SK-N-MC (cell line): ENCODE measurements at places on chromosomes 6 and 20.
A peak's percentile ranks its signal among the peaks of the same experiment; 100 is the strongest.

- DNase-seq: no peak
These were observed 898 bp downstream of the XRN2 start for GRCh38 chr20:21303872-21304586.

DNA sequence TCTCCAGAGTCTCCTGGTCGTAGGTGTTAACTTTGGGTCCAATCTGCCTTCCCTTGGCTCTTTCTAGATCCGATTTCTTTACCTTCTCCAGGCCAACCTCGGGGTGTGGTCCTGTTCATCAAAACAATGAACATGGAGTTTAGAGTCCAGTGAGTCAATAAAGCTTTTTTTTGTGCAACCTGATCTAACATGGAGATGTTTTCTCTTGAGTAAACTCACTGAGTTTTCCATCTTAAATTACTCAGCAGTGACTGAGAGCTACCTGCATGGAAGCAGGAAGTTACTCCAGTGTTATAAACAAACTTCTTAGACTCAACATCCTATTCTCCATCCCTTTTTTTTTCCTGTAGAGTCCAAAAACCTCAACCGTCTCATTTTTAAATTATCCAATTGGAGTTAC is 14.9 kb upstream of the SLC22A1 start:
- DNase-seq: no peak

DNA sequence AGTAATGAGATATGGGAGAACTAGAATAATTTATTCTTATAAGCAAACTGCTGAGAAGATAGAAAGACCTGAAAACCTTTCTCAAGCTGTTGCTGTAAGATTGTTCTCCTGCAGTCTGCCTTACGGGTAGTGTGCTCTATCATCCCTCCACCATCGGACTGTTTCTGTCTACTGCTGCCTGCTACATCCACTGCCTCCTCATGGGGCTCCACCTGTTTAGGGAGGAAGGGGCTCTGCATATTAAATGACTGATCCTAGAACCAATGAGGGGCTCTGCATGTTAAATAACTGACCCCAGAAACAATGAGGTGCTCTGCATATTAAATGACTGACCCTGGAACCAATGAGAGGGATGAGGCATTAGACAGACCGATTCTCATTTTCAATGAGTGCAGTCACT is 654.6 kb downstream of the KIF16B start:
- no peak for DNase-seq

DNA sequence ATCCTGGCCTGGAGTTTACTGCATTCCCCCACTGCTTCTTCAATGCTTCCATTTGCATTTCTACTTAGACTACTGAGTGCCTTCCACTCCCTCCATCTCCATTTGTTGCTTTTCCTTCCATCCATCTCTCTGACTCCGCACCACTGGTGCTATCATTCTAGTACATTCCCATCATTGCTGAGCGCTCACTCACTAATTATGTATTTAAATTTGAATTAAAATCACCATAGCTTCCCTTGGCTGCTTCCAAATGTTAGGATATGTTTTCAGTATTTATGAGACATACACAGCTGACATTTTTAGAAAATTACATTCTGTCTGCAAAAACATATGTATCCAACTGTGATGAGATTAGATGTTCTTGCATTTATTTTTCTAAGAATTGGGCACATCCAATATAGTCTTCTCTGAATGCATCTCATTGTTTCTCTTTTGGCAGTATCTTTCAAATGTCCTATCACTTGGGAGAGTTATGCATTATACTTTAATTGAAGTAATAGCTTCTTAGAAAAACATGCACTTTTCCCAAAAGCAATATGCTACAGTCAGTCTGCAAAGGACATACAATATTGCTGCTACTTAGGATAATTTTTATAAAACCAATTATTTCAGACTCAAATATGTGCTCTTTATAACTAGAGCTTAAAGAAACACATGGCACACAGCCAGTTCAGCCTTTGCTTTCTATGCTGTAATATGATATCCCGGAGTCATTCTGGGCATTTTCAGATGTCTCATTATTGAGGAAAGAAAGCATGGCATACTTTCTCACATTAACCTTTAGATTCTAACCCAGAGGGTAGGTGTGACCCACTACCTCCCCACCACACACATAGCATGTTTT is 12.1 kb upstream of the COL21A1 start:
- peak; percentile 97 for DNase-seq

GRCh38 chr6:26064619-26065257 is 22.5 kb upstream of the HFE start:
- no peak for DNase-seq

DNA sequence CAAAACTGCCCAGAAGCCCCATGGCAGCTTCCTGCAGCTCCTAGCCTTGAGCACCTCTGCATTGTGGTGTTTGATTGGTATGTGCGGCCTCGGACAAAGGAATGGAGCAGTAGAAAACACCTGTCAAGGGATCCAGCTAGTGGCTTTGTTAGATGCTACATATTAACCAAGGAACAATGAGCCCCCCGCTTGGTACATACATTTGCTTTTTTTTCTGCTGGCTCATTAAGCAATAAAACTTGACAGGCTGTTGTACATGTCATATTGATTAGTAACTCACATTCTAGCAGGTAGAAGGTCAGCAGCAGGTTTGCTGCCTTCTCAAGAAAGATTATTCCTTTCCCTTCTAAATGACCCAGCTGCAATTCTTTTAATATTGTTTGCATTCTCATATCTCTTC is 937 bp downstream of the SPACA1 start:
- no peak for DNase-seq

DNA sequence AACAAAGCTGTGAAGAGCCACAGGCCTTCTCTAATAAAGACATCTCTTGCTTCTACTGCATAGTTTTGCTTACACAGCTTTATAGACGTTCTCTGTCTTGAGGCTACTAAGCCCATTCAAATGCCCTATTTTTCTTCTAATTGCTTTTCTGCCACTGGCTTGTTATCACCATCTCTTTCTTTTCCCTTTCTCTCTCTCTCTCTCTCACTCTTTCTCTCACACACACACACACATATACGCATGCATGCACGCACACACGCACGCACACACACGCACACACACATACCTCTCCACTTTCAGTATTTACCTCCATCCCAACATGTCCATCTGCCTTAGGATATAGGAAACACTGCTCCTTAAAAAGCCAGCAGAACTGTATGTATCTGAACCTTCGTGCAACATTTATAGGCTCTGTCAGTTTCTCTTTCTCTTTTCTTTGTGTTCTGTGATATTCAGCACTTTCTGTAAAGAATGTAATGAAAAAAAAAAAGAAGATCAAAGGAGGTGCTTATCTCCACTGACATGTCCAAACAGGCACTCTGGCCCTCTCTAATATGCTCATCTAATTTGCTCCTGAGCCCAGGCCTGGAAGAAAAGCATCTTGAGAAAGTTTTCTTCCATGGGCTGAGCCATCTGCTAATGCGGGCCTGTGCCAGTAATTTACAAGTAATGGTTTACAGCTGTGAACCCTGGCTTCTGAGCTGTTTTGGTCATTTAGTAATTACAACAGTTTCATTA is 1046.7 kb upstream of the MAP3K7 start:
- DNase-seq: no peak

DNA sequence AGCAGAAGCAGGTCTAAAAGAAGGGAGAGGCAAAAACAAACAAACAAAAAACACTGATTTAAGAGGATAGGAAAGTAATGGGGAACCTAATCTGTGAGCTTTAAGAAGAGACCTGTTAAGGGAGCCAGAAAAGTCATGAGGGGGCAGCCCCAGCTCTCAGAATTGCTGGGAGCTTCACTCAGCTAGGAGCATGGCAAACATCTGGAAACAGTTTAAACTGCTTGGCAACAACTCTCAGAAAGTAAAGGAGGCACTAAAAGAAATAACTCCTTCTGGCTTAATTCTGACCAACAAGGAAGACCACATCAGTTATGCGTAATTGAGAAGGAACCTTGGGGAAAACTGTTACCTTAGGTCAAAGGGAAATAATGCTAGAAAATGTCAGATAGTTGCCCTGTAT is 121.4 kb downstream of the LAMP5 start:
- no peak for DNase-seq

- no peak for DNase-seq
These were observed 66.3 kb upstream of the FOXO3 start for GRCh38 chr6:108494434-108494833.

DNA sequence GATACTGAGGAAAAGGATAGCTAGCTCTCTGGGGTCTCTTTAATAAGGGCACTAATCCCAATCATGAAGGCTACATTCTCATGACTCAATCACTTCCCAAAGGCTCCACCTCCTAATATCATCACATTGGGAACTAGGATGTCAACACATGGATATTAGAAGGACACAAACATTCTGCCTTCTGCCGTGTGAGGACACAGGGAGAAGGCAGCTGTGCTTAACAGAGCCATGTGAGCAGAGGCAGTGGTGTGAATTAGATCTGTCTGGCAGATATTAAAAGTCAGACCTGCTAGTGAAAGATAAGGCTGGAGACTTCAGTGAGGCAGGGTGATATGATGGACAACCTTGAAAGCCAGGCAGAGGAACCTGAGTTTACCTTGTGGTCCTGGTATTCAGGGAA is 341.9 kb downstream of the ARHGAP18 start:
- no peak for DNase-seq

DNA sequence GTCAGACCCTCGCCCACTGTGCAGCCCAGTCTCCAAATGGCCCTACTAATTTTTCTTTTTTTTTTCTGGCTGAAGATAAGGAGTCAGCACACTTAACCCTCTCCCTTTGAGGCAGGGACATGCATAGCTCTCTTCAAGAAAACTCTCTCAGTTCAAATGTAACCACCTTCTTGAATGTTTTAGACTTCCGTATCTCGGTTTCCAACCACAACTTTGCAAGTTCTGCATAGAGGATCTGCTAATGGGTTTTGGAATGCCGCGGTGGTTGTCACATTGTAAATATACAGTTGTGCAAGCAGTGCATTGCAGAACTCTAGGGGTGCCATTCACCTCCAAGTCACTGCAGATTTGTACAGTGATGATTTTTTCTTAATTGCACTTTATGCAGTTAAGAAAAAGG is 59.4 kb upstream of the SLC35B3 start:
- DNase-seq: no peak

GRCh38 chr6:70524721-70525286 is 41.9 kb upstream of the SDHAF4 start:
- DNase-seq: no peak

- no peak for DNase-seq
These were observed at the start of gene PRDM13 for GRCh38 chr6:99606656-99607415. TSS of gene PRDM13 (plus strand) at chr6:99606833. CDS start at chr6:99607035, 202 bp downstream.

GRCh38 chr6:83183082-83183828 is 9.8 kb downstream of the PGM3 start:
- no peak for DNase-seq

GRCh38 chr20:57038608-57039440 is 227.6 kb downstream of the BMP7 start:
- no peak for DNase-seq

DNA sequence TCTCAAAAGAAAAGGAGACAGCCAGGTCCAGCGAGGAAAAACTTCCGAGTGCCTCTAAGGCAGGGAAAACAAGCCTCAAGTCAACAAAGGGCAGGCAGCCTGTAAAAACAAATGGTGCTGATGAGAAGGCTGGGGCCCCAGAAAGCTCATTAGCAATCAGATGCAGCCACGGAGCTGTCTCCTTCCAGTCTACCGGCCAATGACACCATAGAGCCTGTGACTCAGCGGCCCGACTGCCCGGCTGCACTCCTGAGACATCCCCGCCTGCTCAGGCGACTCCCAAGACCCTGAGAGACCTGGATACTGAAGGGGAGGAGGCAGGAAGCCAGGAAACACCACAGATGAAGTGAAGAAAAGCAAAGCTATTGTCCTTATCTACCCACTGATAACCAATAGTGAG is 120.1 kb upstream of the HDDC2 start:
- DNase-seq: no peak

DNA sequence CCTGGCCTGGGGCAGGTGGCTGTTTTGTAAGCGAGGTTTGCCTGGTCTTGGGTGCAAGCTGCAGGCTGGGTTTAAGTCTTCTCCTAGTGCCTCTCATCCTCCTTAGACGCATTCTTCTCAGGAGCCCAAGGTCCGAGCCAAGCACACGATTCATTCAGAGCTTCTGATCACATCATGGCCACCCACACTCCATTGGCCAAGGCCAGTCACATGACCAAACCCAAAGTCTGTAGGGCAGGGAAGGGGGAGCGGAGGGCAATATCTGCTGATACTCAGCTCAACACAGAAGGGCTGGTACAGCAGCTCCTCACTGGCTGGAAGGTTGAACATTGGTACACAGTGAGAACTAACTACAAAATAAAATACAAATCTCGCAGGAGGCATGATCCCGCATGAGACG is 177.2 kb upstream of the AFDN start:
- no peak for DNase-seq

DNA sequence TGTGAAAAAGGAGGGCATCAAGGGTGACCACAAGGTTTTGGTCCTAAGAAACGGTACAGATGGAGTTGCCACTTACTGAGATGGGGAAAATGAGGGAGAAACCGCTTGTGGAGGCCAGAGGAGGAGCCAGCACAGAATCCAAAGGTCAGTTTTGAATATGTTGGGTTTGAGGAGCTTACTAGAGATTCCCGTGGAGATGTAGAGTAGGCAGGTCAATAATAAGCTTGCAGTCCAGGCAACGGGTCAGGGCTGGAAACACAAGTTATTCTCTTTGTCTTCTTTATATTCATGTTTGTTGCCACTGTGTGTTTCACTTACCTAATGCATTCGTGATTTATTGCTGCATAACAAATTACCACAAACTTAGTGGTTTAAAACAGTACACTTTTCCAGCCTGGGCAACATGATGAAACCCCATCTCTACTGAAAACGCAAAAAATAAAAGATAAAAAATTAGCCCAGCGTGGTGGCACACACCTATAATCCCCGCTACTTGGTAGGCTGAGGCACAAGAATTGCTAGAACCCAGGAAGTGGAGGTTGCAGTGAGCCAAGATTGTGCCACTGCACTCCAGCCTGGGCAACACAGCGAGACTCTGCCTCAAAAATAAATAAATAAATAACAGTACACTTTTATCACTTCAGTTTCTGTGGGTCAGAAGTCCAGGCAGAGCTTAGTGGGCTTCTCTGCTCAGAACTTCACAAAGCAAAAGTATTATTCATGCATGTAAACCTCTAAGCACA is 2.7 kb upstream of the BTN3A2 start:
- no peak for DNase-seq

GRCh38 chr20:5668529-5668868 is 81.7 kb upstream of the SHLD1 start:
- DNase-seq: no peak

DNA sequence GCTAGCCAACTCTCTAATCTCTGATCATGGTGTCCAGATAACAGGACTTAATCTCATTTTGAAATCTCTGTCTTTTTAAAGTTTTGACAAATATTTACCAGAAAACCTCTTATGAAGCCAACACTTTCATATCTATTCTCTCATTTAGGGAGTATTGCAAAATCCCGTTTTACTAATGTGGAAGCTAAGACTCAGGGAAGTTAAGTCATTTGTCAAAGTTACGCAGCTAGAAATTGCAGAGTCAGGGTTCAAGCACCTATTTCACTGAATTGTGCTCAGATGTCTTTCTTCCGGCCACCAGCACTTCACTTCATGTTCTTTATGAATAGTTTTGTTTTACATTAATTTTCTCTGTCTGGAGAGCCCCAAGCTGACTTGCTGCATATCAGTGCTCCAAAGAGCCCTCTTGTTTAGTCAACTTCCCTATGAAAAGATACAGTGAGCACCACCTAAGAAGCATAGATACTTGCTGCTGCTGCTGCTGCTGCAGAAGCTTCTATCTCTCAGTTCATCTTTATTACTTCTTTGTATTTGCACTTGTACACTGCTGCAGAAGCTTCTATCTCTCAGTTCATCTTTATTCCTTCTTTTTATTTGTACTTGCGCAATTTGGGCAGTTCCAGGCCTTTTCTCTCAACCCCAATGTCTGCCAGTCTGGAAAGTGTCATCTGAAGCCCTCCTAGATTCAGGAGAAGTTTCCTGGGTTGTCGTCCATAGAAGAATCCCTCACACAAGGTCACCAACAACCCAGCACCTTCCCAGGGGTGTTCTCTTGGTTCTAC is 329.7 kb downstream of the MAFB start:
- peak; percentile 37 for DNase-seq
